Esophagus muscularis mucosa (tissue), 4 donors: ENCODE measurements at places on chromosomes 5 and 9. TPM values are rescaled to one million over a fixed set of nuclear protein-coding genes. Genes with fewer than 3 reads are reported as not detected.

The PCDHB3 gene
- 0.83 TPM for total RNA-seq

The PCDHA9 gene
- under 0.01 TPM for total RNA-seq

DNA sequence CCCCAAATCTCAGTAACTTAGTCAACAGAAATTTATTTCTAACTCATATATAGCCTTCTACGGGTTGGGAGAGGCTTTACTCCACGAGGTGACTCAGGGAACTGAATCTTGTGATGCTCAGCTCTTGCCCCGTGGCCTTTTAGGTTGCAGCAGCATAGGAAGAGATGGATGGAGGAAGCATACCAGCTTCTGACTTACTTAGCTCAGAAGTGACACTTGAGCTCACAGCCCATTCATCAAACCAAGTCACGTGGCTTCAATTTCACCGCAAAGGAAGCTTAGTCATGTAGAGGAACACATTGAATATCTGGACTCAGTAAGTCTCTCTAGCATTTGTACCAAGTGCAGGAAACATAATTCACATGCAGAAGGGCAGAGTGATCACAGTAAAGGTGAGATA is 124.1 kb upstream of the KCNN2 start:
- no peak for DNase-seq
- H3K4me3 ChIP-seq, result no peak overlapping the region
- H3K27me3 ChIP-seq, result no peaks in the 10 kb centered on the region
- H3K36me3 ChIP-seq, result no peaks in the 10 kb centered on the region
- no peak overlapping the region for H3K27ac ChIP-seq
- H3K4me1 ChIP-seq, result no peaks in the 10 kb centered on the region

- H3K4me1 ChIP-seq, result no peaks in the 10 kb centered on the region
- no peaks in the 10 kb centered on the region for H3K36me3 ChIP-seq
- no peaks in the 10 kb centered on the region for H3K27me3 ChIP-seq
- DNase-seq, result no peak
- H3K27ac ChIP-seq, result no peak overlapping the region
These were observed 1280.6 kb upstream of the ACO1 start for GRCh38 chr9:31103836-31104235.
